Stimulated activated CD4-positive, alpha-beta T cell treated with anti-CD3 and anti-CD28 coated beads, Interleukin-1b, Interleukin-23, amount 100 ng/mL, for 48 hours (primary cell): ENCODE measurements at places on chromosomes 4 and X.

- DNase-seq = no peak
Observed at GRCh38 chr4:18291981-18292380, 270.4 kb upstream of the LCORL start.

GRCh38 chr4:56158483-56158882 is 209.7 kb downstream of the CEP135 start:
- DNase-seq = peak; percentile 39

DNA sequence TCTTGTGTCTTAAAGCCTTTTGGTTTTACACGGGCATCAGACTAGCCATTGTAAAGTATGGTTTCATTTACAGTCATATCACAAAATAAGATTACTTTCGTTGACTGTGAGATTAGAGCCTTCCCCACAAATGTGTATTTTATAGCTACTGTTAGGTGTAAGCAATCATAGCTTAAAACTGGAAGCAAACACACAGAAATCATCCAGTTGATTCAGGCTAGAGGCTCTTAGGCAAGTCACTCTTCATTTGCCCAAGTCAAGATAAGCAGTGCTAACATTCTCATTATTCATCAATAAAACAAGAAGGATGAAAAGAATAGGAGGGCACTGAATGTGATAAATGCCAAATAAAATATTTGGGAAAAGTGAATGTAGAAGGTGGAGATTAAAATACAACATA is 448.7 kb upstream of the FAM241A start:
- no peak for DNase-seq

DNA sequence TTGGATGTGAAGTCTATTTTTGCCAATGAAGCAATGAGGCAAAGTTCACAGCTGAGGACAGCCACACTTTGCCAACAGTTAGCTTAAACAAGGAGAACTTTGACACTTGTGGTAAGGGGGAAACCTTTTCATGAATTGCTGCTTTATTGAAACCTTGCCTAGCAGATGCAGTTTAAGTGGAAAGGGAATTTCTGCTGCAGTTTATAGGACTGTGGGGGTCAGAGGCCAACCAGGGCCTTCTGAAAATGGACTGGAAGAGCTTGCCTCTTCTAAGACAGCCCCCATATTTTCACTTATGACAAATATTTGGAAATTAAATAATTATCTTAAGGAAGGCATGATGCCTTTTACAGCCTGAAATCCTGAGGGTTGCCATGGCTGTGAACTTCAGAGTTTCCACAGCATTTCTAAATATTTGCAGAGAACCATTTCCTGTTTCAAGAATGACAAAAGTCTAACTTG is 550.3 kb downstream of the RAB28 start:
- DNase-seq = no peak

- no peak for DNase-seq
Observed at GRCh38 chr4:10713591-10713990, 29.0 kb upstream of the CLNK start.

- no peak for DNase-seq
Observed at GRCh38 chr4:89784686-89785231, 52.2 kb downstream of the SNCA start.

DNA sequence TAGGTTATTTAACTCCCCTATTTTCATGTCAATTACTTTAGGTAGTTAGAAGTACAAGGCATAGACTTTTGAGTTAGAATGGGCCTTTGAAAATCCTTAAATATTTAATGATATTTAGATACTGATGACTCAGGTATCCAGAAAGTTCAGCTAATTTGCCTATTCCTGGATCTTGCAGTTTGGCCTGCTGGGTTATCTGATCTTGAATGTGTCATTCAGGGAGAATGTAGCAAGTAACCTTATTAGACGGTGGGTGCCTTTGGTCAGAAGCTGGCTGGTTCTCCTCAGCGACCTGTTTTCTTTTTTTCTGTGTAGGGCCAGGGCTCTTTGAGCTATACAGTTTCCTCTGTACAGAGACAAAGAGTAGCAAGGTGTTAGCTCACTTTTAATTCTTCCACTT is 42.0 kb downstream of the MTM1 start:
- DNase-seq = no peak

DNA sequence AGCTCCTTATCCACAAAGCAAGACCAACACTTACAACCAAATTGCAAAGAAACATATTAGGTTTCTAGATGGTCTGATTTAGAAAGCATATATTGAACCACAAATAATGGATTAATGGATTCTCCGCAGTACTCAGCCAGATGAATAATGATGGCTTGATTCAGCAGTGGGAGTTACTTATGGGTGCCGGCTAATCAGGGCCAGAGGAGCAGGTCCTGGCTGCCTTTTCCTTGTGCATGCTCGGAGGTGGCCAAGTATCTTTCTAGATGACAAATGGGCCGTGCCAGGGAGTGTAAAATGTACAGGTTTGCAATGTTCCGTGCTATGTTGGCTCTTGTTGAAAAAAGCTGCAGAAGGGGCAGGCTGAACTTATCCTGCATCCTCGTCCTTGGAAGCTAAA is 70.2 kb downstream of the VCX3A start:
- no peak for DNase-seq

- peak; percentile 4 for DNase-seq
Observed at GRCh38 chrX:120380699-120381098, 18.8 kb downstream of the ATP1B4 start.

DNA sequence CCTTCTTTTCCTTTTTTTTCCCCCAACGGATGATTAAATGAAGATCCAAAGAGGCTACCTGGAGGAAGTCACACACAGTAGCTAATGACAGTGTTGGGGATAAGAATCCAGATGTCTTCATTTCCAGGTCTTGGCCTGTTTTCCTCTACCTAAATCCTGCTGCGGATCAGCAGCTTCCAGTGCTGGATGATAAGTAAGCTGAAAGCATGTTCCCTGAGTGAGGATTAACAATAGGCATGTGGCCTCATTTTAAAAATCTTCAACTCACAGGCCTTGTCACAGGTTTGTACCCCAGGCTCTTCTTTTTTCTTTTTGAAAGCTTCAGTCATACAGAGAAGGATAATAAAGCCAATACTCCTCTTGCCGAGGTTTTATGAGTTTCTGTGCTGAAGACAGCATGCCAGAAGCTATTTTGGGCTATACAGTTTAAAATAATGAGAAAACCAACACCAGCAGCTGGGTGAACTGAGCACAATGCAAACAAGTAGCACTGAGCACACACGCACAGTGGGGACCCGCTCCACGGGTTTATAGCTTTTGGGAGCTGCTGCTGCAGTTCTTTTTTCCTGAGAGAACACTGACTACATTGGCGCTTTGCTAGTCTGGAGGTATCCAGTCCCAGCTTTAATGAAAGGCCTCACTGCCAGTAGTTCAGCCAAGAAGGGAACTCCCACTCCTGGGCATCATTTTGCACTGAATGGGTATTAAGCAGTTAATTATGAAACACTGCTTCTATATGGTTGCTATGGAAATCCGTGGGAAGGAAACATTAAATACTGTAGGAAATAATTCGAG is 184.2 kb upstream of the CTSO start:
- DNase-seq = no peak

DNA sequence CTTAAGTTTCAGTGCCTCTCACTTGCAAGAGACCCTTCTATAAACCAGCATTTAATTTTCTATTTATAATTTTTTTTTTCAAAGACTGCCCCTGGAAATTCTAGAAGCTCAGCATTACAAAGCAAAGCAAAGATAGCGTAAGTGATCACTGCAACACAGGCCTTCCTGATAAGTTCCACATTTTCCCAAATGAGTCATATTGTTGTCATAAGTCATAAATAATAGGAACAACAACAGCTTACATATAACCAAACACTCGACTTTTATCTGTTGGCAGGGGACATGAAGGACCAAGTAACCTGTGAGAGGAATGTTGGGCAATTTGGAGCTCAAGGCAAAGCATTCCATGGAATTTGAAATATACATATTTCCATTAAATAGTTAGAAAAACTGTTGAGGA is 815.5 kb downstream of the DMD start:
- no peak for DNase-seq

GRCh38 chr4:77619408-77619807 is 13.8 kb downstream of the CXCL13 start:
- DNase-seq = no peak

- DNase-seq = no peak
Observed at GRCh38 chrX:42366181-42366580, 411.8 kb downstream of the PPP1R2C start.

DNA sequence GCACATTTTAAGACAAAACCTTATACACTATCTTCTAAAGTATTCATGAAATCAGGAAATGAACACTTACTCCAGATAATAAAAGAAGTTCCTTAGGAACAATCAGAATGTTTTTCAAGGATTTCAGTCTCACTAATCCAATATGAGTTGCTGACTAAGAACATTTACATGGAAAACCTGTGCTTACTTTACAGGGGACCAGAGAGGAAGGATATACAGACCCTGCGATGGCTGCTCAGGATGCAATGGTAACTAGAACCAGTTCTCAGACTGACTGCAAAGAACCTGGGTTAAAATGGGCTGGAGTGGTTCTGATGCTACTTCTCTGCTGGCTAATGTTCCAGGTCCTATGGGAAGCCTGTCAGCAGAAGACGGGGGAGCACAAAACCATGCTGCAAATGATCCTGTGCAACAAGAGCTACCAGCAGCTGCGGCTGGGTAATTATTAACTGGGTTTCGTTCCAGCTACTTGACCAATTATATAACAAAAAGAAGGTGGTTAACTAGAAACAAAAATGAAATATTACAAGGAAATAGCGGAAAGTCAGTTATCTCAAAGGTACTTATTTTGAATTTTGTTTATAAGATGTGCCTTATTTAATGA is 85.3 kb downstream of the ANXA10 start:
- DNase-seq = no peak

- DNase-seq = no peak
Observed at GRCh38 chr4:7124689-7125442, 57.0 kb upstream of the GRPEL1 start.

DNA sequence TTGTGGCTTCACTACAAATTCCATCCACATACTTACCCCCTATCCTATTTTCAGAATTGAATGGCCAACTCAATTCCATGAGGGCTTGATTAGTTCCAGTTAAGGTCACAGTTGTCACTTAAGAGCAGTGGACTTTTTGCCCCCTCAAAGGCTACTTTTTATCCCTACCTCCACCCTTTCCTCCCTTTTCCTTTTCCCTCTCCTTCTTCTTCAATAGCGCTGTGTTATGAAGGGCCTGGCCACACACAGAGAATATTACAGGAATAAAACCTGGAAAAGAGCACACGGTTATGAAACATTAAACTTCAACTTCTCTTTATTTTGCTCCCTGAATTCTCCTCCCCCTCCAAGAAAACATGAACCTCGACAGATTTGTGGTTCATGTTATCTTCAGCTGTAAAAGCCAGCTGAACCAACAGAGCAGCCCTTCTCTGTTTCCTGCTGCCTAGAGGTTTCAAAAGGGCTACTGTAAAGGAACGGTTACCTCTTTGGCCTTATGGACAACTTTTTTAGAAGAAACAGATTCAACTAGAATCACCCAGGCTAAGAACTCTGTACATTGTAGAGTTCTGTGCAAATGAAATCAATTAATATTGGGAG is 87.0 kb upstream of the RPL34 start:
- DNase-seq = no peak

- DNase-seq = no peak
Observed at GRCh38 chr4:1502976-1503375, 96.7 kb upstream of the NKX1-1 start.

- DNase-seq = no peak
Observed at GRCh38 chrX:13090339-13091110, 46.1 kb upstream of the FAM9C start.

GRCh38 chrX:54786967-54787366 is 11.1 kb downstream of the ITIH6 start:
- DNase-seq = peak; percentile 29

GRCh38 chr4:127162741-127163140 is 470.0 kb upstream of the INTU start:
- no peak for DNase-seq

- no peak for DNase-seq
Observed at GRCh38 chr4:184954482-184954881, 63.8 kb upstream of the HELT start.

DNA sequence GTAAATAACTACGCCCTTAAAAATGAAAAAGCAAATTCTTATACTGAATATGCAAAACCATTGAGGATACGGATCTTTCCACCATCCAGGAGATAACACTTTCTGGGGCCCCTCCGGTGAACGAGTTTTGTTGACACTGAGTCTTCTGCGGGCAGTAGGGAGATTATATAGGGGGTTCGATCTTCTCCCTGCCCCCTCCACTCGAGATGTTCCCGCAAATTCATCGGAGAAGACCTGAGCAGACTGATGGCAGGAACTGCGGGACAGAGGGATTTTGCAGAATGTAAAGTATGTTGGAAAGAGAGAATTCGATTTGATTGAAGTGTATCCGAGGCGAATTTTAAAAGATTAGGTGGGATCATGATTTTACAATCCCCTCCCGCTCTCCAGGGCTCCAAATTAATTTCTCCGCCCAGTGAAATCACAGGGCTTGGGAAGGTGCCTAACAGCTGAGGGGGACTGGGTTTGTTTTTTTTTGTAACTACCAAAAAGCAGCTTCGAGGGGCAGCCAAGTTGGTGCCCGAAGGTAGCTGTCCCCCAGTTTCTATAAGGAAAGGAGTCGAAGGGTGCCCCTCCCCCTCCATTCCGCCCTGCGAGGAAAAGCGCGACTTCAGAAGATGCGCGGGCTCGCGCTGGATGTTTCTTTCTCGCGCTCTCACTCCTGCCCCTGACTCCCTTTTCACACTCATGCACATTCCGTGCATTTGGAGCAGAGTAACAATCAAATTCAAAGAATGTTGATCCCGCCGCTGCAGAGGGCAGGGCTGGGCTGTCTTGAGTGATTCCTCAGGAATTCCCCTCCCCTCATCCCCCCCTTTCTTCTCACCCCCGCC is 1.2 kb downstream of the TMEM255A start:
- DNase-seq = peak; percentile 13

DNA sequence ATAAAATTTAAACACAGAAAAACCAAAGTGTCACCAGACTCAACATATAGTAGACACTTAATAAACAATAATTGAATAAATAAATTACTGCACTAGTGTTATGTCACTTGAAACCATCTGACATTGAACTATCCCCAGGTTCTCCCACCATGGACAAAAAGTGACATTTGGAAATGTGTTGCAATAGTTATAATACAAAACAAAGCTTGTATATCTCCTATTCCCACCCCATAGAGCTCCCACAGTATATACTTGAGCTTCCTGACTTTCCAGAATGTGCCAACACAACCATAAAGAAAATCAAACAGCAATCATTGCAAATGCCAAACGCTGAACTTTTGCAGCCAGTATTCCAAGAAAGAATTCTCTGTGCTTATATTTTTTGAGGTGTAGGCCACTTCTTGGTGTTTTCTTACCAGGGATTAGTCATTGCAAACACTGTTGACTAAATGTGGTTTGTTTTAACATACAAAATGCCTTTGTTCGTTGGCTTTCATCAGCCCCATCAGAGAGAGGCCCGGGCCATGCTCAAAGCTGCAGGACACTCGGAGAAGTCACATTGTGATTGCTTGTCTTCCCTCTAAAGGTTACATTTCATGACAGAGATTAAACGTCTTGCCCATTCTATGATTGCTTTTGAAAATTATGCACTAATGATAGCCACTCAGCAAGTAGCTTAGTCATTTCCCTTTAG is 33.8 kb downstream of the PPARGC1A start:
- DNase-seq = no peak
